ENCODE measurements at places on chromosomes 4 and X.
A peak's percentile ranks its signal among the peaks of the same experiment; 100 is the strongest.

DNA sequence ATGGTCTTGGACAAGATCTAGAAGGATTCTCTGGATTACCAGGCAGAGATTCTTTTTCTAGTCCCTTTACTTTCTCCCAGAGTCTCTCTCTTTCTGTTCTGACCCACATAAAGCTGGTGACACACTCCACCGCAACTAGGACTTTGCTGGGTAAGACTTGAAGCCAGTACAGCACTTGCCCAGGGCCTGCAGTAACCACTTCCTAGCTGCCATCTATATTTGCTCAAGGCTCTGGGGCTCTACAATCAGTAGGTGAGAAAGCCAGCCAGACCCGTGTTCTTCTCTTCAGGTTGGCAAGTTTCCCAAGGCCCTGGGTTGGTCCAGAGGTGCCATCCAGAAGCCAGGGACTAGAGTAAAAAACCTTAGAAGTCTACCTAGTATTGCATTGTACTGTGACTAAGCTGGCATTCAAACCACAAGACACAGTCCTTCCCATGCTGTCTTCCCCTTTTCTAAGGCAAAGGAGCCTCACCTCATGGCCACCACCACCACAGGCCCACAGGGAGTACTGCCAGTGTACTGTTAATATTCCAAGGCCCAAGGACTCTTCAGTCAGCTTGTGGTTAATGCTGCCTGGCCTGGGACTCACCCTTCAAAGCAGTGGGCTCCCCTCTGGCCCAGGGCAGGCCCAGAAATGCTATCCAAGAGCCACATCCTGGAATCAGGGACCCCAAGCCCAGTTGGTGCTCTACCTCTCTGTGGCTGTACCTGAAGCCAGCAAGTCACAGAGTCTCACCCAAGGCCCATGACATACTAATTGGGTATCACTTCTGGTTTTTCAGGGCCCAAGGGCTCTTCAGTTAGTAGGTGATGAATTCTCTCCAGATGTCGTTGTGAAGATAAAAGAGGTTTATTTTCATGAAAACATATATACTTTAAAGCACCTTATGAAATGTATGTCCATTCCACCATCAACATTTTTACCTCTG lies 54.7 kb downstream of the CD38 start:
- DNase-seq: no peak

- DNase-seq: no peak
Observed at GRCh38 chr4:150235317-150235716, 157.1 kb downstream of the DCLK2 start.

GRCh38 chr4:141463678-141464077 lies 172.7 kb upstream of the IL15 start:
- DNase-seq: no peak

GRCh38 chrX:99914635-99915034 lies 495.4 kb downstream of the PCDH19 start:
- no peak for DNase-seq

- DNase-seq: no peak
Observed at GRCh38 chr4:72390409-72390808, 178.6 kb downstream of the ADAMTS3 start.

GRCh38 chr4:74287791-74288190 lies 20.5 kb upstream of the EPGN start:
- no peak for DNase-seq

DNA sequence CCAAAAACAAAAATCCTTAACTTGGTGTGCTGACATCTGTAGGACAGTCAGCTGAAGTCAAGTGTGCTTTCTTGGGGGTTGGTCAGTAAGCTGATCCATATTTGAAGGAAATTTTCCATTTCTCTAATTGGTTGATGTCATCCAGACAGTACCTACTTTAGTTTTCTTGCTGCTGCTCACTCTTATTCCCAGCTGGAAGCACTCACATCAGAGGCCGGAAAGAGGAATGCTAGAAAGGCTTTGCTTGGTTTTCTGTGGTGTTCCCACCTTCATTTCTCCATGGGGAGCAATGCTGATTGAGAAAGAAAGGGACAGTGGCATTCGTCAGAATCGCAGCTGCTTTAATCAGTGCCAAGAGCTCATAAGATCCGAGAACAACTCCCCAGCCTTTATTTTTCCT lies 227.0 kb downstream of the C4orf33 start:
- peak; percentile 54 for DNase-seq

DNA sequence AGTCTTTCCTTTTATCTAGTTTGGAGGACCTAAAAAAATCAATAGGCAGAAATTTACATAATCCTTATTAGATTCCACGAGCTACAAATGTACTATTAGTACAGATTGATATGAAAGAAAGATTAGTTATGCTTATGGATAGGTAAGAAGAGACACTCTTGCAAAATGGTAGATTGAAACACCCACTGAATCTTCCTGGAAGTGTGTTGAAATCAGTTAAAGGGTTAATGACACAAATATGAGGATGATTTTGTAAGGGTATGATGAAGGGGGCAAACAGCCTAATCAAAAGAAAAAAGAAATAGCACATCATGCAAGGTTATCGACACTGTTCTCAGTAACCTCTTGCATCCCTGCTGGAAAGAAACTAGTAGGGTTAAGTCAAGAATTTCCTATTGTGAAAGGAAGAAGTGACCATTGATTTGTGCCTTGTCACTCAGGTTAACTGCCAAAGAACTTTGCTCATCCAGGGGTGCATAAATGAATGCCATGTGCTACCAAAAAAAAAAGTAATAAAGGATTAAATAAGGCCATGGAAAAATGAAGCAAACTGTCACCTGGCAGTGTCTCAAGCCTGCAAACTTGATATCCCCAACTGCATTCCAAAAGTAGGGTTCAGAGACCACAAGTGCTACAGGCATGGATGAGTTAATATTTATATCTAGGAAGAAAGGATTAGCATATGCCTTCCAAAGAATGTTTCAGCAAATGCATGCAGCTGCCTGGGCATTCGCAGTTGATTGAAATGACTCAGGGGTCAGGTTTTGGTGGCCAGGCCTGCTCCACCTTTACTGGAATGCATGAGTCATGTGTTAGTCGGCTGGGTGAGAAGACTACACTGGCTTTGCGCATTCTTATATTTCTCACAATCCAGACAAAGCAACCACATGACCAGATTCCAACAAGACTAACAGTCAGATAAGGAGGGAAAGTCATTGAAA lies 78.3 kb upstream of the ATXN3L start:
- DNase-seq: no peak

GRCh38 chrX:54473993-54474859 lies 21.8 kb downstream of the FGD1 start:
- no peak for DNase-seq

GRCh38 chr4:151100531-151100930 lies 1.1 kb downstream of the RPS3A start:
- DNase-seq: no peak

DNA sequence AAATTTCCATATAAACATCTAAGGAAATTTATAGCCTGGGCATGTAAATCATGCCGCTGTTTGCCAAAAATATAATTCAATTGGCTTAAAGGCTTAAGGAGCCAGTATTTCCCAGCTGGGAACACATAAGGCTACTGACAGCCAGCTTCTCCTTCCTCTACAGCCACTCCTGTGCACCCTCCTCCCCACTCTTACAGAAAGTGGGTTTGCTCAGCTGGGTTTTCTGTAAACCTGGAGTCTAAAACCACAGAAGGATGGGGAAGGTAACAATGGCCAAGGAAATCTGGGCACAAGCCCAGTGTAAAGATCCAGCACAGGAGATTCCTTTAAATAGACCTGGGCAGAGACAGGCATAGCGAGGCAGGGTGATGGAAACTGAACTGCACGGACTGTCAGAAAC lies 18.5 kb downstream of the ACSL1 start:
- DNase-seq: no peak

- DNase-seq: no peak
Observed at GRCh38 chrX:810186-810585, 179.6 kb downstream of the SHOX start.

DNA sequence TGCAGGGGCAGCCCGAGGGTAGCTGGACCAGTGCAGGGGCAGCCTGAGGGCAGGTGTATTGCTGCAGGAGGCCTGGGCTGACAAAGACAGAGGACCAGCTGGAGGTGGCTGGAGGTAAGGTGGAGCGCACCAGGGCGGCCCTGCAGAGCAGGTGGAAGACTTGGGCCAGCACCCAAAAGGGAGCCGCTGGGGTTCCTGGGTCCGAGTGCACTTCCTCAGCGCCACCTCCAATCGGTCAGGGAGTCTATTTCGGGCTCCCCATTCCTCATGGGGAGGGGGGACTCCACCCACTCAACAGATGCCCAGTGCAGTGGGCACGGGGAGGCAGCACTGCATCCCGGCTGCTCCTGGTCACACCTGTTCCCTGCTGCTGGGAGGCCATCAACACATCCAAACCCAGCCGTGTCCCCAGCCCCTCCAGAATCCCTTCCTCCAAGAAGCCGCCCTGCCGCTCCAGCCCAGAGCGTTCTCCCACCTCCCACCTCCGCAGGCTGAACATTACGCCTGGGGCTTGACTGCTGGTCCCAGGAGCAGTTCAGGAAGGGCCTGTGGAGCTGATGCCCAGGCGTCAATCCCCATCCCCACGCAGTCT lies 1.5 kb downstream of the LRPAP1 start:
- DNase-seq: no peak

DNA sequence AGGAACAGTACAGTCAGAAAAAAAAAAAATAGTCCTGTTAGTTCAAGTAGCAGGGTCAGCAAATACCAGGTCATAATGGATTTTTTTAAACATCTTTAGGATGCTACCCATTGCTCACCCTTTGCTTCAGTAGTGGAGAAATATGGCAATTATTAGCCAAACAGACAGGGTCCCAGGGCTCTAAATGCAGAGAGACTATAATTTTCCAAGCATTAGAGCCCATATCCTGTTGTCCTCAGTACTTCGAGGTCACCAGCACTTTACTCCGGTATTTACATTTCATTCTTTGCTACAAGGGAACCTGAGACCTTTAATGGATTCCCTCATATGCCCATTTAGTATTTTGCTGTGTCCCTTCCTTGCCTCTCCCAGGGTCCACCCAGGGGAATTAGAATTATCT lies 1562.9 kb upstream of the TENM3 start:
- DNase-seq: peak; percentile 76

GRCh38 chrX:133448512-133449076 lies 33.3 kb upstream of the GPC4 start:
- DNase-seq: no peak

DNA sequence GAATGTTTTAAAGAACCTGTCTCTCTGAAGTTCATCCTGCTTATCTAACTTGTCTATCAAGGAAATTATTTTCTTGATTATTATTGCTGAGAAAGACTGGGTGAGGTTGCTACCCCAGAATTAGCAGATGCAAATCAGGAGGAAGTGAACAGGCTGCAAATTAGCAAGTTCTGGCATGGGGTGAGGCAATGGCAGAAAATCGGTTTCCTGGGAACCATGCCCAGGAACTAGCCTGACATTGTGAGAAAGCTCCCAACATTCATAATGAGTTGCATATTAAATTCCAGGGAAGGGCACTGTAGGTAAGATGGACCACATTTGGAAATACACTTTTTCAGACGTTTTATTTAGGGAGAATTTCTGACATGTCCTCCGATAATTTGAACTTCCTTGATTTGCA lies 11.6 kb downstream of the ARSF start:
- no peak for DNase-seq

GRCh38 chr4:187004628-187005027 lies 281.0 kb upstream of the FAT1 start:
- DNase-seq: no peak

DNA sequence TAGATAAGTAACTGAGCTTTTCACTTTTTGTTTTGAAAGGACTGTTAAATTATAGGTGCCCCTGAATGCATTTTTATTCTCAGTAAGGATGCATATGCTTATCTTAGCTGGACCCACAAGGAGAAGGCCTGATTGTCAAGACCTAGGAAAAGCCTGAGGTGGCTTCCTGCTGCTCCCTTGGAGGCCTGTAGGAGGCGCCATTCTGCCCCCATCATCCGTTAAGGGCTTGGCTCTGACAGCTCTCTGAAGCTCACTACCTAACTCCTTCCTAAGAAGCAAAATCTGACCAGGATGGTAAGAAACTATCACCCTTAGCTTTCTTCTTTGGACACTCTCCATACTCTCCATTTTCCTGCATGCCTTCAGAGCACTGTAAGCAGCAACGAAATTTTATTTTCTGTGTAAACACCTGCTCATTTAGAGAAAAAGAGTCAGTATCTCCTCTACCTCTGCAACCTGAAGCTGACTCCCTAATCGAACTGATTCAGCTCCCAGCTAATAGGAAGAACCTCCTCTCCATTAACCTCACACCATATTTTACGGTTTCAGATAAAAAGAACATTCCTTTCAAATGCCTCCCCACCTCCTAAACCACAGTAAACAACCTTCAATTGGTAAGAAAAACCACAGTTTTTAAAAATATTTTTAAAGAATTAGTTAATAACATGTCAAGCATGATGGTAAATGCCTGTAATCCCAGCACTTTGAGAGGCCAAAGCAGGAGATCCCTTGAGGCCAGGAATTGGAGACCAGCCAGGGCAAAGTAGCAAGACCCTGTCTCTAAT lies 73.4 kb upstream of the EDNRA start:
- no peak for DNase-seq

- no peak for DNase-seq
Observed at GRCh38 chr4:8349664-8350236, 80.2 kb downstream of the HTRA3 start.

GRCh38 chr4:39024311-39024865 lies 7.8 kb downstream of the TMEM156 start:
- no peak for DNase-seq

DNA sequence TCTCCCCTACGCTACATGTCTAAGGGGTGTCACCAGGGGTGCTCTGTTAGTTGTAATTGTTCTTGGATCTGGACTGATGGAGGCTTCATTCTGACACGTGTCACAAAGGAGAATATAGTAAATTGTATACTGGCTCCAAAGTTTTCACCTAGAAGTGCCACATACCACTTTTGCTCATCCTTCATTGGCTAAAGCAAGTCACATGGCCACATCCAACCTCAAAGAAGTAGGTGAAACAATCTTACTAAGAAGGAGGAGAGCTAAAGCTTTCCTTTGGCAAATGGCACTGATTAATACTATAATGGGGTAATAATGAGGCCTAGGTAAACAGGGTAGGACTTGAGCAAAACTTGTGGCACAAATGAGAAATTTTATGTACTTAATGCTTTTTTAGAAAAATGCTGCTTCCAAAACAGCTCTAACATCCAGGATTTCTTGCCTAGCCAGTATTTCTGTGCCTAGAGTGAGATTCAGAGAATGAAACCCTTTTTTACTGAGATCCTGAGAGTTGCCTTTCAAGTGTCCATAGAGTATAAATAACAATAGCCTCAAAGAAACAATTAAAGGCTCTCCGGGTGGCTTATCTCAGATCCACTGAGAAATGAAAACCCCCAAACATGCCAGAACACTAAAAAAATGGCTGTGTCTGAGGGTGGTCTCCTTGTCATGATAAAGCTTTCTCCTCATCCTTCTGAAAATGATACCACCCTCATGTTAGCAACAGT lies 34.7 kb downstream of the NHS start:
- peak; percentile 22 for DNase-seq

GRCh38 chr4:141416677-141417363 lies 196.1 kb downstream of the ZNF330 start:
- no peak for DNase-seq

- no peak for DNase-seq
Observed at GRCh38 chrX:10021461-10022272, 54.5 kb downstream of the CLDN34 start.

DNA sequence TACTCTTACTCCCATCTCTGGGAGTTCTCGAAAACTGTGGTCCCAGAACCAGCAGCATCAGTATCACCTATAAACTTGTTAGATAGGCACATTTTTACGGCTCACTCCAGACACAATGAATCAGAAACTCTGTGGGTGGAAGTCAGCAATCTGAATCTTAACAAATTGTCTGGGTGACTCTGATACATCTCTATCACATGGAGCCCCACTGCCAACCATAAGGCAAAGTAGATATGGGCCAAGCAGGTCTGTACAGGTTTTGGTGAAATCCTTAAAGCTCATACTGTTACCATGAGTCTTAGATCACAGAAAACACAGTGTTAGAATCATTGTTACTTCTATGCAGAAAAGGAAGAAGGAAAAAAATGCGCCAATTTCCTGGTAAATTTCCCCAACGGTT lies 122.5 kb upstream of the HCCS start:
- DNase-seq: no peak

Data from NCI-H1417 (cell line).